Activated CD4-positive, alpha-beta T cell treated with anti-CD3 and anti-CD28 coated beads, Interleukin-2, amount 50 U/mL, for 24 hours (primary cell): ENCODE measurements at places on chromosomes 2 and 18.
A peak's percentile ranks its signal among the peaks of the same experiment; 100 is the strongest.

GRCh38 chr2:205708231-205708631 lies 25.9 kb downstream of the NRP2 start:
- DNase-seq = no peak

DNA sequence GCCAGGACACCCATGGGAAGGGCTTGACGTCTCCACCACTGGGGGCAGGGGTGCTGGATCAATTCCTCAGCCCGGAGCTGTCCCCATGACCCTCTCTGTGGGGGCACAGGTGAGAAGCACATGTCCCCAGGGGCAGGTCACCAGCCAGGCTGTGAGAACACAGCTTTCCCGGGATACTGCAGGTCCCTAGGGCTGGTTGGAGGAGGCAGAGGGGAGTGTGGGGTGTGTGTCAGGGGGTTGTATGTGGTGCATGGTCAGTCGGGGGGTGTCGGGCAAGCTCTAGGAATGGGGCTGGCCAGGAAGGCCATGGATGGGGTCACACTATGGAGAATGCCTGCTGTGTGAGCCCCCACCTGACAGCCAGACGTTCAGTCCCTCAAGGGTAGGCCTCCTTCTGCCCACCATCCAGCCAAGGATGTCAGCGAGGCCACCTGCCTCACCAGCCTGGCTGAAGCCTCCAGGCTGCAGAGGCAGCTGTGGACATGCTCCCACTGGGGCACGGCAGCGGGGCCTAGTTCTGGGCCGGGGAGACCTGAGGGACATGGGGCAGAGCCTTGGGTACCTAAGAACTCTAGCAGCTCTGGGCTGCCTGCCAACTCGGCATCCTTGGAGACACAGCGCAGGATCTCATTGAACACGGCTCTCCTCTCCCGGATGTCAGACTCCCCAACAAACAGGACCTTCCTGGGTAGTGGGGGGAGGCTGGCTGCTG lies 10.3 kb downstream of the HS1BP3 start:
- no peak for DNase-seq

DNA sequence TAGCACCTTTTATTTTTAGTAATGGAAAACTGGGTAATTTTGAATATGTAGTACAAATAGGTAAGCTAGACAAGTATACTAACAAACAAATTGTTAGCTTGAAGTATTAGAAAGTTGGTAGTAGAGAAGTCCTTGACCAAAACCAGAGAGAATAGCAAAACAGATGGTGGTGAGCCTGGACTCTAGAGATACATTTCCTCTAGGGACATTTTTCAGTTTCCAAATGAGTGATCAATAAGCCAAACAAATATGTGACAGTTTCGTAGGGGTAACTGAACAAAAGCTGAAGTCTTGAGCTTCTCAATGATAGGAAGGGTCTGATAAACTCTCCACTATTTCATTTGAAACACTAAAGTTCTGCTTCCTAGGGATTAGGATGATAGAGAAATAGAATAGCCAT lies 692.0 kb upstream of the FAM98A start:
- DNase-seq = no peak

- no peak for DNase-seq
Measured at GRCh38 chr2:233240897-233241296, 10.6 kb upstream of the ATG16L1 start.

DNA sequence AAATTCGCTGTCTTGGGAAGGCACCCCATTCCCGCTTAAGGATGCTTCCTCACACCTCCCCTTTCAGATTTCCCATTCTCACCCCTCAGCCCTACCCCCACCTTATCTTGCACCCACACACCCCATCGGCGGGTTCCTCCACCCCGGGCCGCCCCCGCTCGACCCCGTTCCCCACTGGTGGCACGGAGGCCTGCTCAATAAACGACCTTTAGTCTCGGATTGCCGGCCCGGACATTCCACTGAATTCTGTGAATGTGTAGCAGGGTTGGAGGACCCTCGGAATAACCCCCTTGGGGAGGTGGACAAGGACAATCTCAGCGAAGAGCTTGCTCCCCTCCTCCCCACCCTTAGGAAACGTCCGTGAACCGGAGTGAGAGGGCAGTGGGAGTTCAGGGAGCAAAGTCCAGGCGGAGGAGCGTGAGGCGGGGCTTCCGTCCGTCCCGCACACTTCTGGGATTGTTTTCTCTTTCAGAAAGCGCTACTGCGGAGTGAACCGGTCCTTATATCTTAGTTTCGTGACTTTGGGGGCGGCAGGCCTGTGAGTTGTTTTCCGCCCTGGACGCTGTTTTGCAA lies 2.8 kb upstream of the LBX2 start:
- no peak for DNase-seq

GRCh38 chr18:36185157-36185556 lies 2.1 kb upstream of the MOCOS start:
- no peak for DNase-seq

- peak; percentile 37 for DNase-seq
Measured at GRCh38 chr2:203804070-203804469, 63.5 kb upstream of the CTLA4 start.

- no peak for DNase-seq
Measured at GRCh38 chr18:23825978-23826405, 136.7 kb downstream of the LAMA3 start.

DNA sequence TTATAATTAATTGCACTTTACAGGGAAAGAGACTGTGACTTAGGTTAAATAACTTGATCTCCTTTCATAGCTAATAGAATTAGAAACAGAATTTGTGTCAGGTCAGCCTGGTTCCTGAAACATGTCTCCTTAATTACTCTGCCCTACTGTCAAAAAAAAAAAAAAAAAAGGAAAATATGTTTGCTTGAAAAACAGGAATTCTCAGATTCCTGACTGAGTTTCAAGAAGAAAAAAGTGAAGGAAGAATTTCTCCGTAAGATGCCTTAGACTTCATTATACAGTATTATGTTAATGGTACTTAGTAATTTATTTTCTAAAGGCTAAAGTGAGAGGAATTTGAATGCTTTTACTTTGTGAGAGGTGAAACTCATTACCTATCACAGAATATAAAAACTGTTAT lies 118.4 kb upstream of the REG3G start:
- no peak for DNase-seq

DNA sequence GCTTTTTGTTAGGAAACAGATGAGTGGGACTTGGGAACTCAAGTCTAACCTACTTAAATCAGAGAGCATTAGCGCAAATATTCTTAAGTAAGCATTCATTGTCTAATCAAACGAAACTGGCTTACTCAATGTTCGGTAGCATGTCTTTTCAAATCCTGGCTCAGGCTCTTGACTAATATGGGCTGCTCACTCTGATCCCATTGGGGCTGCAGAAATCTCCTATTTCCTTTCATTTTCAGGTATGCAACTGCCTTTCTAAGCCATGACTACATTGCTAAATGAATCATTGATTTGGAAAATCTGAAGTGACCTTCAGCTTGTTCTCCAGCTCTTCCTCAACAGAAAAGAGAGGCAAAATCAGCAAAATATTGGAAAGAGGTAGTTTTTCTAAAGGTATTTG lies 2084.4 kb upstream of the PIK3C3 start:
- DNase-seq = no peak

DNA sequence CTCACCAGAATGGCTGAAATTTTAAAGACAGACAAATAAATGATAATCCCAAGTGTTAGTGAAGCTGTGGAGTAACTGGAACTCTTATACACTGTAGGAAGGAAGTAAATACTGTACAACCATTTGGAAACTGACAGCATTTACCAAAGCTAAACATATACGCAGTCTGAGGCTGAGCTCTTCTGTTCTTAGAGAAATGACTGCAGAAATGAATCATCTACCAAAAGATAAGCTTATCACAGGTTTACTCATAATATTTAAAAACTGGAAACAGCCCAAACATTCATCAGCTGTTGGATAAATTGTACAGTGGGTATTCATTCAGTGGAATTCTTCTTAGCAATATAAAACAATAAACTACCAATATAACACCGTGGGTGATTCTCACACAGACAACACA lies 218.2 kb upstream of the RAB12 start:
- no peak for DNase-seq

DNA sequence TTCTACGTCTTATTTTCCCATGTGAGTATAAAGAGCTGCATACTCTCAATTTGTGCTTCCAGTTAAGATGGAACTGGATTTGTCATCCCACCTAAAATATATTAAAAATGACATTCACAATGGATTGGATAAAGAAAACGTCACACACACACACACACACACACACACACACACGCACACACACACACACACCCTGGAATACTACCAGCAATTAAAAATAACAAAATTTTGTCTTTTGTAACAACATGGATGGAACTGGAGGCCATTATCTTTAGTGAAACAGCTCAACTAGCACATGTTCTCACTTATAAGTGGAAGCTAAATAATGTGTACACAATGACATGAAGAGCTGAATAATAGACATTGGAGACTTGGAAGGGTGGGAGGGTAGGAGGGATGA lies 3.8 kb upstream of the QPCT start:
- DNase-seq = no peak

DNA sequence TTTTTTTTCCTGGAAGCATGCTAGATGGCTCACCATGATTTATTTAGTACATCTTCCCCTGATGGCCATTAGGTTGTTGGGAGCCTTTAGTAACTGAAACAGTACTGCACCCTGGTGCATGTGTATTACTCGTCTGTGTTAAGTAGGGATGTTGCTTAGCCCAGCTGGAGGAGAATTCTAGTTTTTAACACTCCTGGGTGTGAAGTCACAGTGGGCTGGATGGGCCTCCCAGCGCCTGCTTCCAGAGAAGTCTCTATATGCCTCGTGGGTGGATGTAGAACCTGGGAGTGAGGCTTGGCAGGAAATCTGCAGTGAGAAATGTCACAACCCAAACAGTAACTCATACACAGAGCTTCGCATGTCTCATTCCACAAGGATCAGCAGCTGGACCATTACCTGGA lies 28.9 kb upstream of the NT5DC4 start:
- no peak for DNase-seq
